Vagina (tissue), 2 donors: ENCODE measurements at places on chromosomes 11 and 22. TPM values are rescaled to one million over a fixed set of nuclear protein-coding genes. Genes with fewer than 3 reads are reported as not detected.
A peak's percentile ranks its signal among the peaks of the same experiment; 100 is the strongest.

SCO2 gene
- total RNA-seq = 25.0 TPM

MS4A2 gene
- 10.3 TPM for total RNA-seq

IFTAP gene
- 13.0 TPM for total RNA-seq

OR52H1 gene
- not detected for total RNA-seq

NXPE2 gene
- total RNA-seq = not detected

THRSP gene
- total RNA-seq = not detected

GLYATL1 gene
- total RNA-seq = not detected

RAB3IL1 gene
- total RNA-seq = 32.2 TPM

TEAD1 gene
- 50.3 TPM for total RNA-seq

VPREB1 gene
- total RNA-seq = not detected

APOL5 gene
- not detected for total RNA-seq

MPEG1 gene
- total RNA-seq = 3.9 TPM

NRGN gene
- total RNA-seq = 0.98 TPM

DNA sequence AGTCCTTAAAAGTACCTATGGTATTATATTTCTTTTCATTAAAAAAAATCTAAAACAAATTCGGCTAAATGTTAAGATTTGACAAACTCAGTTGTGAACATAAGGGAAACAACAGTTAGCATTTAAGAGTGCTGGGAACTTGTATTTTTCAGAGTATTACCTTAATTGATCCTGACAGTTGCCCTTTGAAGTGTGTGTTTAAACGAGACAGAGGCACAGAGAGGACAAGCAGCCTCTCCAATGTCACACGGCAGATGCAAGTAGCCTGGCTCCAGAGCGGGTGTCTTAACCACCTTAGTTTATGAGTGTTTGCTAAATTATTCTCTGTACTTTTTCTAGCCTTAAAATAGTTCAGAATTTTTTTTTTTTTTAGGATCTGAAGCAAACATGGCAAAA is 80.9 kb downstream of the TIMP3 start:
- H3K36me3 ChIP-seq = no peaks in the 10 kb centered on the region
- H3K4me1 ChIP-seq = peaks cover 11% of the 10 kb centered on the region
- no peak overlapping the region for H3K27ac ChIP-seq
- no peak for DNase-seq
- H3K4me3 ChIP-seq = no peak overlapping the region
- no peaks in the 10 kb centered on the region for H3K27me3 ChIP-seq

GRCh38 chr11:76330651-76331050 is 50.3 kb downstream of the THAP12 start:
- DNase-seq = no peak
- H3K27me3 ChIP-seq = no peaks in the 10 kb centered on the region
- H3K36me3 ChIP-seq = no peaks in the 10 kb centered on the region

DNA sequence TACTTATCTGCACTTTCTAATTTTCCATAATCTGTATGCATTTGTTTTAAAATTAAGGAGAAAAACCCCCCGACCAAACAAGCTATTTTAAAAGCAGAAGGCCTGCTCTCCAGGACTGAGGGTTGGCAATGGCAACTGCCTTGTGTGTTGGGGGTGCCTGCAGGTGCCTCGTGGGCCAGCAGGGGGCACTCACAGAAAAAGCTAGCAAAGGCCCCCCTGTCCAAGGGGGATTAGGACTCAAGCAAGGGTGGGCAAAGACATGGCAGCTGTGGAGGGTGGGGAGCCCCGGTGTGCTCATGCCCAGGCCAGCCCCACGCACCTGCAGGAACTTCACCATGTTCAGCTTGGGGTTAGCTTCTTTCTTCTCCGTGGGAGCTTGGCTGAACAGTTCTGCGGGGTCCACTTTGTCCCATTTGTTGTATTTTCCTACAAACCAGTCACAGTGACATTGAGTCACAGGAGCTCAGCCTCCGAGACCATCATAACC is 10.3 kb downstream of the TOP3B start:
- no peak overlapping the region for H3K4me3 ChIP-seq
- no peaks in the 10 kb centered on the region for H3K27me3 ChIP-seq
- peaks cover 49% of the 10 kb centered on the region for H3K36me3 ChIP-seq
- H3K4me1 ChIP-seq = no peaks in the 10 kb centered on the region

- no peak for DNase-seq
- H3K27ac ChIP-seq = no peak overlapping the region
- H3K4me1 ChIP-seq = peaks cover 32% of the 10 kb centered on the region
- H3K36me3 ChIP-seq = peaks cover 12% of the 10 kb centered on the region
These were observed 53.7 kb downstream of the HSD17B12 start for GRCh38 chr11:43734256-43734655.

GRCh38 chr11:64089027-64089360 is 53.3 kb downstream of the FLRT1 start:
- no peaks in the 10 kb centered on the region for H3K27me3 ChIP-seq
- no peak for DNase-seq
- no peak overlapping the region for H3K4me3 ChIP-seq
- no peak overlapping the region for H3K27ac ChIP-seq
- no peaks in the 10 kb centered on the region for H3K36me3 ChIP-seq
- H3K4me1 ChIP-seq = peaks cover 38% of the 10 kb centered on the region

DNA sequence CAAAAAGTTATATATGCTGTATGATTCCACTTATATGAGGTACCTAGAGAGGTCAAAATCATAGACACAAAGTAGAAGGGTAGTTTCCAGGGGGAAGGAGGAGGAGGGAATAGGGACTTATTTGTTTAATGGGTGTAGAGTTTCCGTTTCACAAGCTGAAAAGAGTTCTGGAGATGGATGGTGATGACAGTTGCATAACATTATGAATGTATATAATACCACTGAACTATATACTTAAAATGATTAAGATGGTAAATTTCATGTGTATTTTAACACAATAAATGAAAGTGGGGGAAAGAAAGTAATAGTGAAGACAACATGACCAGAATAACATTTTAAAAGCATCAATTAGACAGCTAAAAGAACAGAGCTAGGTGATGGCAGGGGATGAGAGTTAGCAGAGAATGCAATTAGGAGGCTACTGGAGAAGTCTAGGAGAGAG is 51.2 kb downstream of the MRTFA start:
- no peaks in the 10 kb centered on the region for H3K27me3 ChIP-seq
- no peak for DNase-seq
- no peak overlapping the region for H3K4me3 ChIP-seq
- H3K27ac ChIP-seq = no peak overlapping the region
- H3K36me3 ChIP-seq = no peaks in the 10 kb centered on the region
- peaks cover 13% of the 10 kb centered on the region for H3K4me1 ChIP-seq

- no peak for DNase-seq
- no peak overlapping the region for H3K27ac ChIP-seq
- no peaks in the 10 kb centered on the region for H3K27me3 ChIP-seq
- H3K36me3 ChIP-seq = no peaks in the 10 kb centered on the region
These were observed 5.4 kb downstream of the SFI1 start for GRCh38 chr22:31501738-31502137.

- H3K36me3 ChIP-seq = peaks cover 28% of the 10 kb centered on the region
- peak within 1 kb of the TSS; percentile 86 for H3K27ac ChIP-seq
- no peaks in the 10 kb centered on the region for H3K27me3 ChIP-seq
- peaks cover 30% of the 10 kb centered on the region for H3K4me1 ChIP-seq
These were observed at the start of gene EIF3L for GRCh38 chr22:37849089-37849751. TSS of gene EIF3L (plus strand) at chr22:37849419. CDS start at chr22:37849450, 31 bp downstream.

- peaks cover 24% of the 10 kb centered on the region for H3K4me1 ChIP-seq
- no peaks in the 10 kb centered on the region for H3K27me3 ChIP-seq
- H3K36me3 ChIP-seq = no peaks in the 10 kb centered on the region
- H3K27ac ChIP-seq = peak overlapping the region; percentile 34
- DNase-seq = no peak
- H3K4me3 ChIP-seq = no peak overlapping the region
These were observed 15.0 kb downstream of the TUB start for GRCh38 chr11:8095806-8096522.

GRCh38 chr11:129192150-129192549 is at the start of gene ARHGAP32:
TSS of gene ARHGAP32 (minus strand) at chr11:129192325. CDS start at chr11:129192198, 127 bp downstream.
- H3K4me3 ChIP-seq = no peak within 1 kb of the TSS
- no peak for DNase-seq
- H3K27ac ChIP-seq = no peak within 1 kb of the TSS
- H3K27me3 ChIP-seq = no peaks in the 10 kb centered on the region
- no peaks in the 10 kb centered on the region for H3K36me3 ChIP-seq

DNA sequence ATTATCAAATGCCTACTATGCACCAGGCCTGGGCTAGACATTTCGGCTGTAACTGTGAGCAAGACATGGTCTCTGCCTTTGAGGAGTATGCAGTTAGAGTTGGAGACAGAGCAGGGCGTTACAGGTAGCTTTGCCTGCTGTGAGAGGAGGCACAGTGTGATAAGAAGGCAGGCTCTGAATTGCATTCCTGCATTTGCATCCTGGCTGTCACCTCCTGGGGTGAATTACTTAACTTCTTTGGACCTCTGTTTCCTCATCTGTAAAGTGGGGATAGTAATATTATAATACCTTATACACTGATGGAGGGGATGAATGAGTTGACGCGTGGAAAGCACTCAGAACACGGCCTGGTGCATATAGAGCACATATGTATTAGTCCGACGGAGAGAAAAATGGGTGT is 118.1 kb upstream of the ARHGAP20 start:
- H3K27ac ChIP-seq = no peak overlapping the region
- no peak for DNase-seq
- H3K27me3 ChIP-seq = no peaks in the 10 kb centered on the region
- H3K4me1 ChIP-seq = no peaks in the 10 kb centered on the region

GRCh38 chr11:64674774-64675173 is 48.2 kb downstream of the NRXN2 start:
- DNase-seq = no peak
- H3K27me3 ChIP-seq = no peaks in the 10 kb centered on the region
- H3K36me3 ChIP-seq = no peaks in the 10 kb centered on the region
- H3K4me1 ChIP-seq = peaks cover 14% of the 10 kb centered on the region
- H3K27ac ChIP-seq = no peak overlapping the region

DNA sequence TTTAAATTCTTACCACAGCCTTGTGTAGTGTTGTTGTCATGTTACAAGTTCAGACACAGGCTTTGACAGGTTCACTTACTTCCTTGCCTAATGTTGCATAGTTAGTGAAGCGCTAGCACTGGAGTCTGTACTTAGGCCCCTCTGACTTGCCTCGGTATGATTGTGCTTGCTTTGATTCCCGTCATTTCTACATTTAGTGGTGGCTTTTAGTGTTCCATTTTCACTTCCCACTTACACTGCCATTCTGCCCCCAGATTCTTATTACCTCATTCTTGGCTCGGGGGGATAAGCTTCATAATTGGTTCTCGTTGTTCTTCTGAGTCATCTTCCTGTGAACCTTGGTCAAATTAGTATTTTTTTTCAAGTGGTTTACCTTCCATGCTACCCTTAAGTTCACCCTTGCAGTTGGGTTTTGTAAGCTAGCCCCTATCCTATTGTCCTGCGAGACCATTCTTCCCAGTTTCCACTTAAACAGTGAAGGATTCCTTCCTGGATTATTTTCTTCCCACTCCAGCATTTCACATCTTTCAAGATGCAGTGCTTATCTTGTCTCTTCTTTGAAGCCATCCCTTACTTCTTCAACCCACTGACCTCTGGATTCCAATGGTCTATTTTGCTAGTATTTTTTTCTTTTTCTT is 68.7 kb downstream of the DDX10 start:
- H3K4me3 ChIP-seq = no peak overlapping the region
- no peak for DNase-seq
- H3K27ac ChIP-seq = no peak overlapping the region

- DNase-seq = no peak
- no peak overlapping the region for H3K4me3 ChIP-seq
- H3K36me3 ChIP-seq = no peaks in the 10 kb centered on the region
- no peak overlapping the region for H3K27ac ChIP-seq
- H3K27me3 ChIP-seq = no peaks in the 10 kb centered on the region
- H3K4me1 ChIP-seq = no peaks in the 10 kb centered on the region
These were observed 620.6 kb downstream of the SOX6 start for GRCh38 chr11:15735706-15736105.

DNA sequence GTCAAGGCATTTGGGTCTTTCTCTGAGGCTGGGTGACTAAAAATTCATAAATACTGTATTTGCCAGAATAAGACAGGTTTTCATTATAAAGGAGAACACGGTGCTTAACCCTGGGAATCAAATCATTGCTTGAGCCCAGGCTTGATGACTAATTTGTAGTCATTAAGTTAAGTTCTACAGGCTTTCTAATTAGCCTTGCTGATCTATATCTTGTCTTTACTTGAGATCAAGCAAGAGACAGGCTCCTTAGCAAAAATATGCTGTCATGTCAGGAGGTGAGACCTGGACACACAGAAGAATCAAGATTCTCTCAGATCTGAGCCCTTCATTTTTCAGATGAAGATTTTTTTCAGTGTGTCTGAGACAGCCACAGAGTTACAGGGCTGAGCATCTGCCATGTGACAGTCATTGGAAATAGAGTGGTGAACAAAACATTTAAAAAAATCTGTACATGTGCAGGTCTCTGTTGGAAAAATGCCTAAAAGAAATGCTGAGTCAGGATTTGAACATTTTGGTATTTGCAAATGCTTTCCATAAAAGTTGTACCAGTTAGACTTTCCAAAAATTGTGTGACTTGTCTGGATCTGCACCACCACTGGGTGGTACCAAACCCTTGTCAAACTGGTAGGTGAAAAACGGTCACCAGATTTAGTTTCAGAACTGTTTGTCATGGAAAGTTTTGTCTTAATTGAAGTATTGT is 14.6 kb downstream of the ACAT1 start:
- H3K4me3 ChIP-seq = no peak overlapping the region
- H3K27ac ChIP-seq = peak overlapping the region; percentile 28
- peaks cover 27% of the 10 kb centered on the region for H3K36me3 ChIP-seq
- H3K4me1 ChIP-seq = peaks cover 18% of the 10 kb centered on the region
- no peak for DNase-seq
- no peaks in the 10 kb centered on the region for H3K27me3 ChIP-seq

- no peaks in the 10 kb centered on the region for H3K4me1 ChIP-seq
- H3K27me3 ChIP-seq = no peaks in the 10 kb centered on the region
- no peak for DNase-seq
- H3K36me3 ChIP-seq = no peaks in the 10 kb centered on the region
- H3K4me3 ChIP-seq = no peak overlapping the region
- H3K27ac ChIP-seq = no peak overlapping the region
These were observed 171.9 kb downstream of the SHANK2 start for GRCh38 chr11:71080239-71081097.

DNA sequence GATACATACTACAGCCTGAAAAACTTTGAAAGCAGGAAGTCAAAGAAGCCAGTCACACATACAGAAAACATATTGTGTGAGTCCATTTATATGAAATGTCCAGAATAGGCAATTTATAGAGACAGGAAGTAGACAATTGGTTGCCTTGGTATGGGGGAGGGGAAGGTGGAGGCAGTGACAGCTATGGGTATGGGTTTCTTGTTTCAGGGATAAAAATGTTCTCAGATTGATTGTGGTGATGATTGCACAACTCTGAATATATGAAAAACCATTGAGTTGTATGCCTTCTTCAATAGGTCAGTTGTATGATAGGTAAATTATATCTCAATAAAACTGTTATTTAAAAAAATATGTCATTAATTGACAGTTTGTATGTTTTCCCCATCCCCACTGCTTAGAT is 137.6 kb downstream of the SNX19 start:
- H3K4me1 ChIP-seq = peaks cover 6% of the 10 kb centered on the region

- DNase-seq = no peak
- no peaks in the 10 kb centered on the region for H3K4me1 ChIP-seq
- no peak overlapping the region for H3K4me3 ChIP-seq
These were observed 154.7 kb downstream of the BLID start for GRCh38 chr11:121961321-121961801.
